ENCODE measurements at places on chromosomes 3 and 15.
A peak's percentile ranks its signal among the peaks of the same experiment; 100 is the strongest.

DNA sequence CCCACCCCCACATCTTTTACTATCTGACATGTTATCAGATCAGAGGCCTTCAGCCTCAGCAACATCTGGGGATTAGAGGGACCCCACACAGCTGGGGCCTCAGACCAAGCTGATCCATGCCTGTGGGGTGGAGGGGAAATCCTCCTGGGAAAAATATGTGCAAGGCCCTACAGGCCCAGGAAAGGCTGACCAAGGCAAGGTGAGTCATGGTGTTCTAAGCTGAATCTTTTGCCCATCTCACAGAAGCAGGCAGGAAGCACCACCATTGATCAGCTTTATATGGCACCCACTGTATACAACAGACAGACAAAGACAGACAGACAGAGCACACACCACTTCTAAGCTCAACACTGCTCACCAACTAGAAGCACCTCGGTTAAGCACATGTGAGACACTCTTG, 12.4 kb upstream of the PARP6 start:
- DNase-seq: no peak

GRCh38 chr3:150376001-150376848, 31.9 kb upstream of the TSC22D2 start:
- DNase-seq: peak; percentile 92

DNA sequence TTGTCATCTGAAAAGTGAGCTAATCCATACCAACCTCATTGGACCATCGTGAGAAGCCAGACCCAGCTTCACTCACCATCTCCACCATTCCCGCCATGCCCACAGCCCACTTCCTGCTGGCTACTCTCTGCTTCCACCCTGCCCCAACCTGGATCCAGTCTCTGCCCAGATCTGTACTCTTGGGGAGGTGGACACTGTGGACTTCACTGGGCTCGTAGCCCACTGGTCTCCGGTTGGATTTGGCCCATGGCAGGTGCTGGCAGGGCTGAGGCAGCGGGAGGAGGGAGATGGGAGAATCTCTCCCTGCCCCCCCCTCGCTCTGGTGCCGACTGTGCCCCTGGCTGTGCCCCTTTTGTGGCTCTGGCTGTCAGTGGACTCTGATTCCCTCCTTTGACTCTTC, 193.8 kb downstream of the ABHD5 start:
- DNase-seq: no peak

DNA sequence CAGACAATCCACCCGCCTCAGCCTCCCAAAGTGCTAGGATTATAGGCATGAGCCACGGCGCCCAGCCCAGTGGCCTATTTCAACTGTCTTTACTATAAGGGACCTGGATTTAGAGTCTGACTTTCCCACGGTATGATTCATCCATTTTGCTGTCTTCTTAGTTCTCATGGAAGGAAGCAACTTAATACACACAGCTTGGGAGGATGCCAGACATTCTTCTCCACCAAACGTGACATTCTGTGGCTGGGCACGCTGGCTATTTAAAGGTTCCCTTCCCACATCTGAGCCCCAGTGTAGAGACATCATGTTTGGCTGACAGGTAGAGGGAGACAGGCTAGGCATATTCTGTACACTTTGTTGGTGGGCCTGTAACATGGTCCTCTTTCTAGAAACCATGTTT, 26.2 kb downstream of the FAM43A start:
- DNase-seq: peak; percentile 85

DNA sequence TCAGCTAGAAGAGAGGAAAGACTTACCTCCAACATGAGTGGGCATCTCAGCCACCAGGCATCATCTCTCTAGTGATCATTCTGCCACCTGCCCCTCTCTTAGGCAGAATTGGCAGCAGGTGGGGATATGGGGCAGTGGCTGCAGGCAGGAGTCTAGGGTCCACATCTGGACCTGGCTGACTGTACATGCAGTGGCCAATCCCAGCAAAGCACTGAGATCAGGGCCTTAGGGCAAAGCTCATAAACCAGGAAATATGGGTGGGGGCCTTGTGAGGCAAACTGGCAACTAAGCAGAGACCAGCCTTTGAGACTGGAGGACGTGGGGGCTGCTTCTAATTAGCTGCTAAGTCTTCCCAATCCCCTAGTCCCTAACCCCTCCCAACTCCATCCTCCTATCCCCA, 12.9 kb downstream of the POMGNT2 start:
- no peak for DNase-seq

- DNase-seq: no peak
These were observed 102.0 kb upstream of the DAZL start for GRCh38 chr3:16707260-16707659.

DNA sequence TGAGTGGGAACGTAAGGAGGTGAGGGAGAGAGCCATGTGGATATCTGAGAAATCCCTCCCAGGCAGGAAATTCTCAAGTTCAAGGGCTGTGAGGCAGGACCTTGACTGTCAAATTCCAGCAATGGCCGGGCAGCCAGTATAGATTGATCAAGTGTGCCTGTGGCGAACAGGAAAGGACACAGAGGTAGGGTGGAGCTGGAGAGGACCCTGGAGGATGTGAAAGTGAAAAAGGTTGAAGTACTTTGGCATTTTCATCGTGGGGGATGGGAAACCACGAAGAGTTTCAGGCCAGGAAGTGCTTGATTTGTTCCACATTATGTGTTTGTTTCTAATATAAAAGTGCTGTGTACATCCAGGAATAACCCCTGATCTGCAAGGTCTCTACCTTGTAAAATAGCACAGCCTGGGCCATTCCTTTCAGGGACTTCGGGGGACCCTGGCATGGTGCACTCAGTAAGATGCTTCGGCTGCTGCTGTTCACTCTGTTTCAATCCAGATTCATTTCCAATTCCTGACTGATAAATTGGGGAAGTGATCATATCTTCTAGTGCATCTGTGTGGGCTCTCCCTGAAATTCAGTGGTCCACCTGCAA, 156.6 kb downstream of the MCTP2 start:
- no peak for DNase-seq

DNA sequence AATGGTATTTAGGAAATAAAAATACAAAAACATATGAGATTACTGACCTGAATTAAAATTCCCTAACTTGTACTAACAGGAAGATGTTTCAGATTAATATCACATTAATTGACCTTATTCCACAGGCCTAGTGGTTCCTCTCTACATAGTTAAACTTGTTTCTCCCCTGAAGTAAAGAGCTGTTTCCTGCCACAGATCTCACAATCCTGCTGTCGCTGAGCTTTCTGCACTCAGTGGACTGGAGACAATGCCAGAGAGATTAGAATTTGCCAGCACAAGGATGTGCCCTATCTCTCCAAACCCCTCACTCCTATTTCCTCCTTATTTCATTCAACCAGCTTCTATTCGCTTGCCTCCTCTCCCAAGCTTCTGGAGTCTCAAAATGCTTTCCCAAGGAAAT, 130.6 kb downstream of the CTNNB1 start:
- no peak for DNase-seq

All from AG10803 (cell line).